ENCODE measurements at places on chromosomes 11 and 22.

DNA sequence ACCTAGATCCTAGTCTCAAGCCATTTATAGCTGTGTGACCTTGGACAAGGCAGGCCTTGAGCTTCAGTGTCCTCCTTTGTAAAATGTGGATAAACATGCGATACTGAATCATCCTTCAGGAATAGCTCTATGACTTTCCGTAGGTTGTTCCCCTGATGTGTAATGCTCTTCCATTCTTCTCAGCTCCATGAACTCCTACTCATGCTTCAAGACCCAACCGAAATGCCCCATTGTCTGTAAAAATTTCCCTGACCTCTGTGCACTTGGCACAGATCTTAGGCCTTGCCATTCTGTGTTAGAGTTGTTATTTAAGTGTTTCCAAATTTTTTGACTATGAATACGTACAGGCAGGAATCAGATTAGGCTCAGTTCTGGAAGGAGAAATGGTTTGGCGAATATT lies 3.3 kb upstream of the BEST1 start:
- no peak for DNase-seq

DNA sequence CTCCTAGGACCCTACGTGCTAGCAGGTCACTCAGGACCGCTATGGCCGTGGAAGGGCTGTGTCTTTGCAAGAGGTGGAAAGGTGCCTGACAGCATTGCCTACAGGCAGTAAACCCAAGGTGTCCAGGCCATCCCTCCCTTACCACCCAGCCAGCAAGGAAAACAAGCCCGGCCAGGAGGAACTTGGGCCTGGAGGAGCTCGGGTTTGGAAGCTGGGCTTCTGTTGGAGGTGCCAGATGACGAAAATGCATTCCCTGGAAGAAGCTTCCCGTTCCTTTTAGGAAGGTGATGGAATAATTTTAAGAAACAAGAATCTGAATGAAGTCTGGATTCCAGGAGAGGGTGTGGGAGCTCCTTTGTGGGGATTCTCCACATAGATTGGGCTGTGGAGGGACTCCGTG lies 23.6 kb downstream of the FBLN1 start:
- no peak for DNase-seq

DNA sequence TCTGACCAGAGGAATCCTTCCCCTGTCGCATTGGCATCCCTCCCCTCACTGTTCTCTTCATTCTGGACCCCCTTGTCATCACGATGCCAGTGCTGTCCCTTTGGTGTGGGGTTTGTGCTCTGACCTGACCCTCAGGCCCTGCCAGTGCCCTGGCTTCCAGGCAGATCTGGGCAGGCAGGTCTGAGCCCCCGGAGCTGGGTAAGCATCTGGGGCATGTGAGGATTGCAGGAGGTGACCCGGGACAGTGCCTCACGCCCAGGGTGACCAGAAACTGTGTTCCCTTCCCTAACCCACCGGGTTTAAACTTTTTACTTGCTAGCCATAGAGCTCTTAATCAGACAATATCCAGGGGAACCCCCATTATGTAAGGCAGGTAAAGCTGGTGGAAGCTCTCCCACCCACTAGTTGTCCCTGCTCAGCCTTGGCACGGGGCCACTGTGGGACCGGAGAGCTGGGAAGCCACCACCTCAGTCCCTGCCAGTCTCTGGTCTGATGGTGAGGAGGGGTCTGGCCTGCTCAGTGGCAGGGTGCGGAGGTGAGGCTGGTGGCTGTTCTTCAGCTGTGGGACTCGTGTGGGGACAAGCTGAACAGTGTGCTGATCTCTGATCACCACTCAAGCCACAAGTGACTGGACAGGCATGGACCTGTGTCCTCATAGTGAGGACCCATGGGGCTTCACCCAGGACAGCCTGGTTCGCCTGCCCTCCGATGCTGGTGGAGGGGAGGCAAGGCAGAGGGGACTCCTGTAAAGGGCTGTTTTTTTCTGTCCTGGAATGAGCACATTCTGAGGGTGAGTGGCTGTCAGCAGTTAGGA lies 38.0 kb downstream of the BCR start:
- no peak for DNase-seq

DNA sequence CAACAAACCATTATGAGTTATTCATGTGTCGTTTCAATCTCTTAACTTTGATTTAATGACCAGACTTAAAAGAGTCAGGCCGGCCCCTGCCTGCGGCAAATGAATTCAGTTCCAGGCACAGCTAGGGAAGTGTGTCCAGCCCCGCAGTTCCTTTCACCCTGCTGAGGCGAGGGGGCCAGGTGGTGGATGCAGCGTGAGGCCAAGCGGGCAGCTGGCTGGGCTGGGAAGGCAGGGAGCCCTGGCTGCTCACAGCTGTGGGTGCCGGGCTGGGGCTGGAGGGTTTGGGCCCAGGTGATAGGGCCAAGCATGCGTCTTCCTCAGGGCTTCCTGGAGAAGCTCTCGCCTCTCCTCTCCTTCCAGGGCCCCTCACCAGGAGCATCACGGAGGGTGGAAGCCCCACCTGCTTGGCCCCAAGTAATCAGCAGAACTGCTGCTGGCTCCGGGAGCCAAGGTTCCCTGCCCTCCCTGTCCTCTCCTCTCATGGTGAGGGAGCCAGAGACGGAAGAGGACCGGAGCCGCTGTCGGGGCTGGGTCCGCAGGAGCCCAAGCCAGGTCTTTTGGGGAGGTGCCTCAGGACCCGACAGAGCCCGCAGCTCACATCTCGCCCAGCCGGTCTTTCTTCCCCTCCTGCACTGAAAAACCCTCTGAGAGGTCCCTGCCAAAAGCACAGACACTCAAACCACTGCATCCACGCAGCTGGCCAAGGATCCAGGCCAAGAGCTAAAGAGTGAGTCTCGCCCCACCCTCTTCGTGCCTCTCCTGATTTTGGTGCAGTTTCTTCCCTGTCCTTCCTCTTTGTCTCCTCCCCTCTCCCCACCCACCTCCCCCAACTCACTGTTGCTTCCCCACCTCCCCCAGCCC lies 97.0 kb downstream of the ST3GAL4 start:
- no peak for DNase-seq

- DNase-seq = no peak
Measured at GRCh38 chr11:2518983-2519340, 74.2 kb downstream of the KCNQ1 start.

GRCh38 chr22:49528420-49528720 lies 299.3 kb downstream of the BRD1 start:
- no peak for DNase-seq

DNA sequence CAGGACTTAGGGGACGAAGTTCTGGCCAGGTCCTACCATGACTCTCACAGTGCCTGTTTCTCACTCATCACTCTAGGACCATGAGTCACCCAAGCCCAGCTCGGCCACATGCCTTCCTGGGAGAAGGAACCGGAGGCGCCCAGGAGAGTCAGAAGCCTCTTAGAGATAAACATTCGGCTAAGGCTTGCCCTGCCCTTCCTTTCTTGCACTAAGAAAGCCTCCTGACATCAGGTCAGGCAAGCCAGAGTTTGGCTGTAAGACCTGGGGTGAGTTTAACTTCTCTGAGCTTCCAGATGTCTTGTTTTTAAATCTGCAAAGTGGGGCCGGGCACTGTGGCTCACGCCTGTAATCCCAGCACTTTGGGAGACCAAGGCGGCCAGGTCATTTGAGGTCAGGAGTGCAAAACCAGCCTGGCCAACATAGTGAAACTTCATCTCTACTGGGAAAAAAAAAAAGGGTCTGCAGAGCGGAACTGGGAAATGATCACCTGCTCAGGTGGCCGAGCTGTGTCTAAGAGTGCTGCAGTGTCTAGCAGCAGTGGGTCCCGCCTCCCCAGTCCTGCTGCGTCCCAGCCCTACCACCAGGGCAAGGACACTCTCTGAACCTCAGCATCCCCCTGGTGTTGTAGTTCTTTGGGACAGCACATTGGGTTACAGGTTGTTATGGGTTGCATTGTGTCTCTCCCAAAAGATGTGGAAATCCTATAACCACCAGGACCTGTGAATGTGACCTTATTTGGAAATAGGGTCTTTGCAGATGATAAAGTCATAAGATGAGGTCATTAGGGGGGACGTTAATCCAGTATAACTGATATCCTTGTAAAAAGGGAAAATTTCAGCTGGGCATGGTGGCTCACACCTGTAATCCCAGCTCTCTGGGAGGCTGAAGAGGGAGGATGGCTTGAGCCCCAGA lies 1.8 kb upstream of the CARS1 start:
- DNase-seq = no peak

DNA sequence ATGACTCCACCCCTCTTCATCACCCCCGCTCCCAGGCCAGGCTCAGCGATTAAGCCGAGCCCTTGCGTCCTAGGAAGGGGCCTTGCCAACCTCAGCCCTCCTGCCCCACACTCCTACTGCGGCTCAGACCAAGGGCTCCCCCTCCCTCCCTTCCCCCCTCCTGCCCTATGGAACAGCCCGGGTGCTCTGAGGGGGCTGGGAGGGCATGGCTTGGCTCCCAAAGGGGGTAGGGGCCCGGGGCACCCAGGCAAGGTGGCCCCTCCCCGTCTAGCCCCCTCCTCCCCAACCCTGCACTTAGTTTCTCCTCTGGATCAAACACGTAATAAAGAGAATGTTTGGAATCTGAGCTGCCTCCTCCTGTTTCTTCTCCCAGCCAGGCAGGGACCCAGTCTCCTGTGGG lies 6.3 kb downstream of the RCOR2 start:
- no peak for DNase-seq

DNA sequence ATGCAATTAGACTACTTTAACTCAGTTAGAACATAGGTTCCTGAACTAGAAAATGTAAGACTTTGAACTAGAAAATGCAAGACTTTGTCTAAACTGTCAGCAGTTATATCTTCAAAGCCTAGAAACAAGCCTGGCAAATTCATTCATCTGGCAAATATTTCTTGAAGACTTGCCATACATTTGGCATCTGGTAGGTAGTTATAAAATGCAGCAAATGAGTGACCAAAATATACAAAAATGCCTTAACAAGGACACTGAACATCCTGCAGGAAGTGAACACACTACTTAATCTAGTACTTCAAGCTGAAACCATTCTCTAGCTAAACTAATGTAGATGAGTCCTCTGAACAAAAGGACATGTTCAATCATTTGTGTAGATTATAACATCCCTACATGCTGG lies 84.7 kb upstream of the SCUBE2 start:
- no peak for DNase-seq

GRCh38 chr11:9896902-9897301 lies 233.0 kb downstream of the SWAP70 start:
- DNase-seq = no peak
